OCI-LY7 (cell line): ENCODE measurements at places on chromosomes 6 and 20. TPM values are rescaled to one million over a fixed set of nuclear protein-coding genes. Genes with fewer than 3 reads are reported as not detected.
A peak's percentile ranks its signal among the peaks of the same experiment; 100 is the strongest.

GRCh38 chr20:24651171-24651975 is 181.9 kb downstream of the SYNDIG1 start:
- no peak for DNase-seq

DNA sequence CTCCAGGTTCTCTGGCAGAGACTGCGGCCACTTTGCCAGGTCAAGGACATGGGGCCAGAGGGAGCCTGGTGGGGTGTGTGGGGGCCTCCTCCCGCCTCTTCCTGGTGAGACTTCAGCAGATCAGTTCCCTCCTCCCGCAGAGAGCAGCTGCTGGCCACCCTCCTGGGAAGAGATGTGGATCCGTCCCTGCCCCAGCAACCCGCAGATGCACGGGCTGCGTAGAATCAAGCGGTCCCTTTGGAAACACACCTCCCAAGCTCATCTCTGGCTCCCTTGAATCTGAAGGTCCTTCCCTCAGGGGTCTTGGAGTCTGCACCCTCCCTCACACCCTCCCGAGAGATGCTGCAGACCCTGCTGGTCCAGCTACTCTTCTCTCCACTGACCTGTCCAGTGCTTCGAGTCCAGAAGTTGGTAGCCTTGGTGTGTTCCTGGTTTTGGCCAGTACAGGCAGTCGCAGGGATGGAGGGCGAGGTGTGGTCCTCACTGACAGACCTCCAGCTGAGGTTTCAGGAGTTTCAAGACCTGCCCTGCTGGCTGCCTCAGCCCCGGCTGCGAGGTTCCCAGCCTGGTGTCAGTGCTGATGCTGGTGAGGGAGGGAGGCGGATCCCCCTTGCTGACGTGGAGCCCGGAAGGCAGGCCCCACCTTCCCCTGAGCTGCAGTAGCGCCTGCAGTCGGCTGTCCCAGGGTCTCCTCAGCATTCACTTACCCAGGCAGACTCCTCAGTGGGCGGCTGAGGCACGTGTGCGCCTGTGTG is at the start of gene NPBWR2:
Gene NPBWR2, minus strand, starts transcription at position 585 of the 755 bp plus-strand sequence. CDS start 734 bp downstream, outside the sequence.
- peak; percentile 44 for DNase-seq

- DNase-seq = no peak
Observed at GRCh38 chr20:60984666-60985065, 267.4 kb upstream of the CDH4 start.

DNA sequence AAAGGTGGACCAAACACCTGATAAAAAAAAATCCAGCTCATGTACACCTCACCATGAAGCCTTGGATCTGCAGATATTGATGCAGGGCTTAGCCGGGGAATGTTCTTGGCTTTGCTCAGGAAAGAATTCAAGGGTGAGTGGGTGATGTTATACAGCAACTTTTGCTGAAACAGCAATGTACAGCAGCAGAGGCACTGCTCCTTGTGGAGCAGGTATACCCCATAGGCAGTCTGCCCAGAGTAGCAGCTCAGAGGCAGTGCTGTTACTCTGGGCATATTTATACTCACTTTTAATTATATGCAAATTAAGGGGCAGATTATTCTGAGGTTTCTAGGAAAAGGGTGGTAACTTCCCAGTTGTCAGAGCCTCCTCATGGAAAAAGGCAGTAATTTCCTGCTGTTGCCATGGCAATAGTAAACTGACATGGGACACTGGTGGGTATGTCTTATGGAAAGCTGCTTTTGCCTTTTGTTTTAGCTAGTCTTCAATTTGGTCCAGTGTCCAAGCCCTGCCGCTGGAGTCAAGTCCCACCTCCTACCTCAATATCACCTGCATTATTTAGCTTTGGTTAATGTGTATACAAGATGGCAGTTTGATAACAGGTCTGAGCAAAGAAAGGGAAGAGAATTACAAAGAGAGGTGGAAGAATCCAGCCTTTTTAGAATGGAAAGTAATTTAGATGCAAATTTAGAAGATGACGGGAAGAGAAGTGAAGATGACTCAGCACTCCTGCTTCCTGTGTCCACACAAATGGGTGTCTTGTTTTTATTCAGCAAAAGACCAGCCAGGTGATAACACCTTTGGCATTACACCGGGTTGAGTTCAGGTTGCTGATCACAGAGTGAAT is 110.1 kb upstream of the JAG1 start:
- DNase-seq = no peak

DNA sequence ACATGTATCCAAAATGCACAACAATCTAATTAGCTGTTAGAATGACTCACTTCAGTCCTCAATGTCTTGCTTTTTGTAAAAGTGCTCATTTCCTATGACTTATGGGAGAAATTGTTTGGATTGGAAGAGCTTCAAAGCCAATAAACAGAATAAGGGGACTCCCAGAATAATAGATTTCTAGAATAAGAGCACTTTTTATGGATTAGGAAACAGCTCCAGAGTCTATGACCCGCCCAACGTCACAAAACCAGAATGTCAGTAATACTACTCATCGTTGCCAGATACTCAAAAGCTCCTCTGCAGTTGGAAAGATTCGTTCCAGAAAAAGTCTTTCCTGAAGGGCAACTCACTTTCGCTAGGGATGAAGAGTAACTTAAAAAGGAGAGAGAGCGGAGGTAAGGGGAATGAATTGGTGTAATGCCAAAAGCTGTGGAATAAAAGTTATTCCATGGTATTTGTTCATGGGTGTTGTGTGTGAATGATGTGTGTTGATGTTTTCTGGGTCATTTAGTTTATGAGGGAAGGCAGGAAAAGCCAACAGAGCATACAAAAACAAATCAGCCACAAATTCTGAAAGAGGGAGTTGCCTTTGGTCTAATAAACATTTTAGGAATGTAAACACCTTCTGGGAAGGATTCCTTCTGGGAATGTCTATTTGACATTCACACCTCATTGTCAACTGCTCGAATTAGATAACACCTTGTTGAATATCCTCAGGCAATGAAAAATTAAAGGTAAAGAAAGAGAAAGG is 64.6 kb downstream of the SYNE1 start:
- no peak for DNase-seq

DNA sequence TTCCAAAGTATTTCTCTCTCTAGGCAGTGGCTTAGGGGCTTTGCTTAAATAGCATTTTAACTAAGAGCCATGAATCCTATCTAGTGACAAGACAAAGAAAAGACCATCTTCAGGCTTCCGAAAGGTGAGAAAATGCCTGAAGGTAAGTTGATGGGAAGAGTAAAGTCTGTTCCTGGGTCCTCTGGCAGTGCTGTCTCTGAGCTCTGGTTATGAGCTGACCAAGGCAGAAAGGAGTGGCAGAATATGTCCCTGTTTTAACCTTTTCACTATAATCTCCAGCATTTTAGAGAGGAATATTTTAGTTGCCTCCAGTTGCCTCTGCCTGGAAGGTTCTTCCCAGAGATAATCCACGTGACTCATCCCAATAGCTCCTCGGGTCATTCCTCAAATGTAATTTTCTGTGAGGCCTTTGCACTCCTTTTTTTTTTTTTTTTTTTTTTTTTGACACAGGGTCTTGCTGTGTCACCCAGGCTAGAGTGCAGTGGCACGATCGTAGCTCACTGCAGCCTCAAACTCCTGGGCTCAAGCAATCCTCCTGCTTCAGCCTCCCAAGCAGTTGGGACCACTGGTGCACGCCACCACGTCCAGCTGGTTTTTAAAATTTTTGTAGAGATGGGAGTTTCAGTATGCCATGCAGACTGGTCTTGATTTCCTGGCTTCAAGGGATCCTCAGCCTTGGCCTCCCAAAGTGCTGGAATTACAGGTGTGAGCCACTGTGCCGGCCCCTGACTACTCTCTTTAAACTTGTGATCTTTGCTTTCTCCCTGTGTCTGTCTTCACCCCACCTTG is 3.7 kb upstream of the ARMH2 start:
- no peak for DNase-seq

- DNase-seq = peak; percentile 60
Observed at GRCh38 chr6:14121936-14122344, 4.4 kb downstream of the CD83 start.

- no peak for DNase-seq
Observed at GRCh38 chr20:38059832-38060231, 26.3 kb downstream of the RPRD1B start.

- DNase-seq = no peak
Observed at GRCh38 chr6:131451321-131452144, 121.5 kb upstream of the ARG1 start.

DNA sequence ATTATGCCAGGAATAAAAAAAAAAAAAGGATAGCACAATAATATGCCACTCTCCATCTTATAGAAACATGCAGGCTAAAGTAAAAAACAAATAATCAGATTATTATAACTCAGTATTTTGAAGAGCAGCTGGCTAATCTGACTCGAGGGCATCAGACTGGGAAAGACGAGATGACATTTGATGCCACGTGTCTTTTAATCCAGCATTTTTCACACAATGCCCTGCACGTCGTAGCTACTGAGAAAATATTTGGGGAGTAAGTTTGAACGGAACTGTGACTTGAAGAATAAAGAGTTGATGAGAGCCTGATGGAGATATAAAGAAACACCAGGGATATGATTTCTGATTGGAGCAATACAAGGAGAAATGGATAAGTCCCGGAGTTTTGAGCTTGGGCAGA is 237.7 kb downstream of the ARID1B start:
- no peak for DNase-seq

DNA sequence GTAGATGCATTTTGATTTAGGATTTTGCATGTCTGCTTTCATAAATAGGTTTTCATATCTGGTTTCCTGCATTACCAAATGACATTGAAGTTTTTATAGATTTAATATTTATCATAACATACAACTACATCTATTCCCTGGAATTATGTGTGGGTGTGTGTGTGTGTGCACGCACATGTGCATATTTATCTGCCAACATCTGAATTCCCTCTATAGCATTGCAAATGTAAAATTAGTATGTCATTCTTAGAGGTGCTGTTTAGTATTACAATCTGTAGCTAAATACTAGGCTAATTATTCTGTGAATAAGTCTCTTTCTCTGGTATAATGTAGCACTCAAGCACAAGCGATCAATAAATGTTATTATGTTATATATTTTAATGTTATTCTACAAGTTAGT is 477.9 kb upstream of the FLRT3 start:
- DNase-seq = no peak

DNA sequence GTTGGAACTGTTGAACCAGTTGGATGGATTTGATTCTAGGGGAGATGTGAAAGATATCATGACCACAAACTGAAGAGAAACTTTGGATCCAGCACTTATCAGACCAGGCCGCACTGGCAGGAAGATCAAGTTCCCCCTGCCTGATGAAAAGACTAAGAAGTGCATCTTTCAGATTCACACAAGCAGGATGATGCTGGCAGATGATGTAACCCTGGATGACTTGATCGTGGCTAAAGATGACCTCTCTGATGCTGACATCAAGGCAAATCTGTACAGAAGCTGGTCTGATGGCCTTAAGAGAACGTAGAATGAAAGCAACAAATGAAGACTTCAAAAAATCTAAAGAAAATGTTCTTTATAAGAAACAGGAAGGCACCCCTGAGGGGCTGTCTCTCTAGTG is 72.8 kb upstream of the CDYL start:
- no peak for DNase-seq

DNA sequence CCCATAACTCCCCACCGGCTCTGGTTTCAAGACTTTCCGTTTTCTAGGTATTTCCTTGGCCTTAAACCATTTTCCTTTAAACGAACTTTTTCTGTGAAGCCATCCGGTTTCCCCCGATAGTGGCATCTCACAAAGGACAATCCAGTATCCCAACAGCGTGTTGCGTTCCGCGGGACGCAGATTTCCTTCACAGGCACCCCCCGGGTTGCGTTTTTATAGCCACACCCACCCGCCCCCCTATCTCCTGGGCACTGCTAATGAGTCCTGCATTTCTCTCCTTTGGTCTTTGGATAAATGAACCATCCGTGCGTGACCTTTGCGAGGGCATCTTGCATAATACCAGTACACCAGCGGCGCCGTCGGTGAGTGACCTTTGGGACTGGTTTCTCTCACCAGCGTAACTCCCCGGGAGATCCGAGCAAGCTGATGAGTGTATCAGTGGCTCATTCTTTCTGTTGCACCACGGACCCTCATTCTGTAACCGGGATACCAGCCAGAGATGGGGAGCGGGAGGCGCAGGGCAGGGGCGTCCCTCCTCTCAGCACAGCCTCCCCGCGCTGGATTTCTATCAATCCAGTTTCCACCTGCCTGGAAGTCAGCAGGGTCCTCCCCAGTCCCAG is 586 bp upstream of the NQO2 start:
- DNase-seq = peak; percentile 33

DNA sequence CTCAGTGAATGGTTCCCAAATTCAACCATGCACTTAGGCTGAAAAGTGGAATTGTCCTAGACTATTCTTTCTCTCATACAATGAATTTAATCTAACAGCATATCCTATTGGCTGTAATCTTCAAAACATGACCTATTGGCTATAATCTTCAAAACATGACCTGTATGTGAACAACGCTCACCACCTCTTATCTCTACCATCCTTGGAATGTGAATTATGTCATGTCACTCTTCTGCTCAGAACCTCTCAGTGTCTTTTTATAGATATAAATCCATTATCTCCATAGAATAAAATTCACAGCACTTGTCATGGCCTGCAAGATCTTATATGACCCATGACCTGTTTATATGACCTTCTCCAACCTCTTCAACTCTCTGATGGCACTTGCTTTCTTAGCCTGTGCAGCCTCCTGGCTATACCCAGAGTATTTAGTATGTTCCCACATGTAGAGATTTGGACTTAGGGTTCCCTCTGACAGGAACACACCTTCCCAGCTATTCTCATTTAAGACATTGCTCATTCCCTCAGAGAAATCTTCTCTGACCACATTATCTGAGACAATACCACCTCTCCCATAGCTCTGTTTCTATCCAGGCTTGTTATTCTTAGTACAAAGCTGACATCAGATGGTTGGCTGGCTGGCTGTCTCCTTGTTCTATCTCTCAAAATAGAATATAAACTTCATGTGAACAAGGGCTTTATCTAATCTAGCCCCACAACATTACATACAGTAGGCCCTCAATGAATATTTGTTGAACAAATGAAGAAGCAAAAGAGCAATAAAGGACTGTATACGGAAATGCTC is 275.0 kb upstream of the PREP start:
- DNase-seq = no peak

Gene USP49
- 17.8 and 21.4 TPM in 2 replicates for total RNA-seq

Gene GNAS-AS1
- total RNA-seq = 11.6 and 11.7 TPM in 2 replicates

Gene ADGRB3
- total RNA-seq = not detected in 2 replicates

Gene C6orf15
- not detected in 2 replicates for total RNA-seq
